ENCODE measurements at places on chromosomes 5 and 9. TPM values are rescaled to one million over a fixed set of nuclear protein-coding genes. Genes with fewer than 3 reads are reported as not detected.
A peak's percentile ranks its signal among the peaks of the same experiment; 100 is the strongest.

DNA sequence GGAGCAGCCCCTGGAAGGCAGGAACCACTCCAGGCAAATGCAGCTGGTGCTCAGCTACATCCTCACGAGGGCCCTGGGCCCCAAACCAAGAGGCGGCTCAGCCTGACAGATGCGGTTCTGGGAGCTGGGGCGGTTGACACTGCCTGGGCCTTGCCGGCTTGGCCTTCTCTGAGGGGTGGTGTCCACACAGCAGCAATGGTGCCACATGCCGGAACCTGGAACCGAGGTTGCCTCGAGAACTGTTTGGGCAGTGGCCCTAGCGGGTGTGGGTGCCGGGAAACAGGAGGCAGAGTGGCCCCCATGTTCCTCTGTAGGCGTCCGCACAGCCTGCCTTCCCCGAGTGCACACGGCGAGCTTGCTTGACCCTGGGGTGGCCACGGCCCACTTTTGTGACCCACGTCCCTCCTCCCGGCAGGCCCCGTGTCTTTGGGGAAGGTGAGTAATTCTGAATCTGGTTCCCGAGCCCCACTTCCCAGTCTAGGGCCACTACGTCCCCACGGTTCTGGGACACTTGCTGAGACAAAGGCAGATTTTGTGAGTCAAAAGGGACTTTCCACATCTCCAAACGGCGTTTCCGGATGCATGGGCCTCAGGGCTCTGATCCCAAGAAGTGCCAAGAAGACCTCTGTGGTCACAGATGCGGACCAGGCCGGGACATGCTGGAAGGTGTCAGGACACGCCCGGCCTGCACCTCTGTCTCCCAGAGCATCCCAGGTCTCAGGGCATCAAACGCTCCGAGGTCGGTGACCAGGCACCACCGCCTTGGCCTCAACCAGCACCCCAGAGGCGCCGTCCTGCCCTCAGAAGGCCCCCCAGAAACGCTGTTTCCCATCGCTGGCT is 27.7 kb upstream of the SLC12A7 start:
- peak; percentile 58 for DNase-seq

Gene SPATA9
- not detected for total RNA-seq

- no peak for DNase-seq
Observed at GRCh38 chr9:71025728-71026127, 95.7 kb downstream of the TRPM3 start.

DNA sequence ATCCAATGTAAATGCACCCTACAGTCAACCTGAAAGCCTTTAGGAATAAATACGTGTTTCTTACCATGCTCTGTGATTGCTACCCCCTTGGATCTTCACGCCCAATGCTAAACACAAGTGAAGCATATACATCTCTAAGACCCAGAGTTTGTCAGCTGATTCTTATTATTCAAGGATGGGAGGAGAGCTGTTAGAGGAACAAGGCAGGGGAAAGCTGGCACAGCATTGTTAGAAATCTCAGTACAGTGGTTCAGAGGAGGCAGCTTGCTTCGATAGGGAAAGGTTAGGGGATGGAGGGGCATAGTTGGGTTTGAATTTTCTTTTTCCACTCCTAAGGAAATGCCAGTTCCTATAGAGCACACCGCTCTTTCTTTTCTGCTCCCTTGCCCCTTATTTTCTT is 16.7 kb upstream of the TAF11L2 start:
- DNase-seq, result no peak

Gene NUDT12
- 22.8 TPM for total RNA-seq

Gene MUSK
- not detected for total RNA-seq

DNA sequence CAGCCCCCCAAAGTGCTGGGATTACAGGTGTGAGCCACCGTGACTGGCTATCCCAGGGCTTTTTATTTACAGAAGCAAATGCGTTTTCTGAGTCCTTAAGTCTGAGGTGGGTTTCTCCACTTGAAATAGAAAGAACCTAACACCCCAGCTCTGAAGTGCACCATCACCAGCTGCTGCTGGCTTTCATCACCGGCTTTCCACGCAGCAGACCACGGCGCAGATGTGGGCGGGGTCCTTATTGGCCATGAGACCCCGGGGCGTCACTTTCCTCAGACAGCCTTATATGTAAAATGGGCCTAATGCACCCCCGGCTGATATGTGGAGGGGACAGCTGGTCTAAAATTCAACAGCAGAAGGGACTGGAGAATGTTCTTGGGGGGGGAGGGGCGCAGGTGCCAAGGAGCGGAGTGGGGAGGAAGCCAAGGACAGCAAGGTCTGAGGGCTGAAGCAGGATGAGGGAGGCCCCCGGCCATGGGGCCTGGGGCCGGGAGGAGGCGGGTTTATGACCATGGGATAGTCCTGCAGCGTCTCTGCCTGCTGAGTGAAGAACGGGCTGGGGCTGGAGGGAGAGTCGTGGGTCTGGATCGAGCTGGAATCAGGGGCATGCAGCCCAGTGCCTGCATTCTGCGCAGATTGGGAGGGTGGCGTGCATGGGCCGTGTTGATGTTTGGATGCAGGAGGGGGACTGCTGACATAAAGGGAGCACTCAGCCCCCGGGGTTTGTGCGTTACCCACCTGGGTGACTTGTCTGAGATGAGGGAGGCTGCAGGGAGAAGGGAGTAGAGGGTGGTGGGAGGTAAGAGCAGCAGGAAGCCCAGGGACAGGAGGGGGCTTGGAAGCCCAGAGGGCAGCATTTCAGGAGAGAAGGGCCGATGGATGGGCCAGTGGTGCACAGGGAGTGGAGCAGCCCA is 30.2 kb downstream of the RASGEF1C start:
- peak; percentile 71 for DNase-seq

DNA sequence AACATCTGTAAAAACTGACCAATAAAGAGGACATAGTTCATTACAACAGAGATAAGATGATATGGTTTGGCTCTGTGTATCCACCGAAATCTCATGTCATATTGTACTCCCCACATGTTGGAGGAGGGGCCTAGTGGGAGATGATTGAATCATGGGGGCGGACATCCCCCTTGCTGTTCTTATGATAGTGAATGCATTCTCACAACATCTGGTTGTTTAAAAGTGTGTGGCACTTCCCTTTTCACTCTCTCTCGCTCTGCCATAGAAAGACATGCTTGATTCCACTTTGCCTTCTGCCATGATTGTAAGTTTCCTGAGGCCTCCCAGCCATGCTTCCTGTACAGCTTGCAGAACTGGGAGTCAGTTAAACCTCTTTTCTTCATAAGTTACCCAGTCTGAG is 292.8 kb downstream of the SLF1 start:
- no peak for DNase-seq

- DNase-seq, result peak; percentile 90
Observed at GRCh38 chr5:115180165-115180709, 10.5 kb upstream of the TRIM36 start.

Gene KIF12
- 2.0 TPM for total RNA-seq

- no peak for DNase-seq
Observed at GRCh38 chr5:17433406-17433805, 64.6 kb upstream of the TAF11L2 start.

DNA sequence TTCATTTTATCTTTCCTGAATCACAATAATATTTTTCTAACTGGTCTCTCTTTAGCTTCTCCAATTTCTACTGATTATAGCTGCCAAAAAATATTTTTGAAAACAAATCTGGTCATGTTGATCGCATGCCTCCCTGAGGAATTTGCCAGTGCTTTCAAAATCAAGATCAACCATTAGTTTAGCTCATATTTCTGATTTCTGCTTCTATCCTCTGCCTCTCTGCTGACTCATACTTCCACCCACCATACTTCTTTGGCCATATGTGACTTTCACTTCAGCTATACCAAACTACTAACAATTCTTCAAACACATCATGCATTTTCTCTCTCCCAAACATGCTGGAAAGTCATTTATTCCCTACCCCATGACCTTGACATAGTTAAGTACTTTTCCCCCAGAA is 636.5 kb downstream of the TLE1 start:
- DNase-seq, result no peak

Gene FOXD4
- 0.26 TPM for total RNA-seq

Measured in H7 (cell line).